Muscle of arm (tissue), 14 donors: ENCODE measurements at places on chromosomes 1 and 21.
A peak's percentile ranks its signal among the peaks of the same experiment; 100 is the strongest.

DNA sequence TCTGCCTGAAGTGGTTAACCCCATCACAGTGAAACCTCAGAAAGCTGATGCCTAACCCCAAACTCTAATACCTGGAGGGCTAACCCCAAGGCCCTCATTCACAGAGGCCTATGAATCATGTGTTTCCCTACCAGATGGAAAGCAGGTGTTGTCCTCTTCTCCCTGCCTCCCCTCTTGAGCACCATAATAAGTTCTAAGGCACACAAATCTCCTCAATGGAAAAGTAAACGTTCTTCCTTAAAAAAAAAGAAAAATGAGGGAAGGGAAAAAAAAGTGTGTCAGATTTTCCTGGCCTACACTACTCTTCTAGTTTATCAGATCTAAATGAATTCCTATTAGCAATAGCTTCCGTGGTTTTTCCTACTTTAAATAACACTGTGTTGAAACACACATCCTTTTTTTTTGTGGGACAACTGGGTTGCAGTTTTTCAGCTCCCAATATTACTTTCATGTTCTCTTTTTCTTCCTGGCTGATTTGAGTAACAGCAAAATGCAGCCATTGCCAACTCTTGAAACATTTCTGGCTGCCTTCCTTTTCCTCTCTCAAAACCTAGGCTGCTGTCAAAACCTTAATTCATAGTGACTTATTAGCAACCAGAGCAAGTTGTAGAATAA lies 43.2 kb downstream of the SLC44A3 start:
- DNase-seq, result peak; percentile 65

DNA sequence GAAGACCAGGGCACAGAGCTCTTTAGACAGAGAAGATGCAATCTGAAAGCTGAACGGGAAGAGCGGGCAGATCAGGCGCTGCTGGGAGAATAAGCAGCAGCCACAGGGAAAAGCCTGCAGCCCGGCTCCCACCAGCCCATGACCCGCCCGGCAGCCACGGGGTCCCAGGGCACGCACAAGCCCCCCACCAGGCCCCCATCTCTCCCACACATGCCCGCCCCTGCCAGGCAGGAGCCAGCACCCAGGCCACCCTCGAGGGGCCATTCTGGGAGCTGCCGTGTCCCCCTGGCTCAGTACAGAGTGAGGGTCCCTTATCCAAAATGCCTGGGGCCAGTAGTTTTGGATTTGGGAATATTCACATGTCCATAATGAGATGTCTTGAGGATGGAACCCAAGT lies 16.3 kb downstream of the SLC19A1 start:
- no peak for DNase-seq

DNA sequence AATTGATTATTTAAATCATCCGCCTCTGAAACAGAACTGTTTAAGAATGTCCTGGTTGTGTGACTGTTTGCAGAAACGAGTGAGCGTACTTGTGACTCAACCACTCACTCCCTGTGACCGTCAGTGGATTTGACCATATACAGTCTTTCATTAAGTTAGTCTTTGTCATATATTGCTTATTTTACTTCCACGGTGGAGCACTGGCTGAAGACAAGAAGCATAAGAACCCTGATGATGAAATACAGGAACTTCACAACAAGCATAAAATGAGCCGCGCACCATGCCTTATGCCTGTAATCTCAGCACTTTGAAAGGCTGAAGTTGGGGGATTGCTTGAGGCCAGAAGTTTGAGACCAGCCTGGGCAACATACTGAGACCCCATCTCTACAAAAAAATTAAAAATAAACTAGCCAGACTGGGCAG lies 194.0 kb downstream of the TOMM20 start:
- no peak for DNase-seq

DNA sequence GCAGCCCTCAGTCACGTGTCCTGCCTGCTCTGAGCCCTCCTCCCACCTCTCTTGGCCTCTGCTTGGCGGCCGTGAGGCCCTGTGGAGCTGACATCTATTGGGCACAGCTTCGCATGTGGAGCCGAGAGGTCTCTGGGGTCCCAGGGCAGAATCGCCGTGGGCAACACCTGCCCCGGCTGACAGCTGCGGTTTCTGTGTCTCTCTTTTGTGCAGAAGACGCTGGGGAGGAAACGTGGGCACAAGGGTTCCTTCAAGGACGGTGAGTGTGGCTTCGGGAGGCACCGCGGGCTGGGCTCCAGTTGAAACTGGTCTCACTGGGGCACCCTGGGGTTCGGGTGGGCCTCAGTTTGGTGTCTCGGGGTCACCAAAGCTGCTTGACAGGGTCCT lies 11.5 kb downstream of the ARHGEF16 start:
- no peak for DNase-seq

DNA sequence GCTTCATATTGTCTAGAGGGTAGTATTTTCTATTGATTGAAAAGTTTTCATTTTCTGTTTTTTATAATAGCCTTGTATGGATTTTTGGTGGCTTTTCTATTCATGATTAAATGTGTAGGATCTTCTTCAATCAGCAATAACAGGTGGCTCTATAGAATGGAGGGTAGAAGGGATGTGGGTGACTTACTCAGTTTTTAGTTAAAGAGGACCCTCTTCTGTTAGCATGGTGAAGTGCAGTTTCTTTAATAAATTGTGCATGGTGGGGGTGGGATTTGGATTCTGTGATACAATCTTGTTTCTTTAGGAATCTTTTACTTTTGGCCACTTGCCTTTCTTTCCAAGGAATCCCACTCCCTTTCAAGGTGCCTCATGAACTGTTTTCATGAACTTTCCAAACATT lies 64.7 kb downstream of the SLC35A3 start:
- DNase-seq, result peak; percentile 30

GRCh38 chr1:93559045-93559444 lies 111.1 kb downstream of the FNBP1L start:
- no peak for DNase-seq
